ENCODE measurements at places on chromosomes 7 and 10.

GRCh38 chr7:34718867-34719266 is 60.8 kb downstream of the NPSR1 start:
- no peak for DNase-seq

- DNase-seq: no peak
Measured at GRCh38 chr7:70051726-70052125, 453.5 kb downstream of the AUTS2 start.

- DNase-seq: no peak
Measured at GRCh38 chr7:17422966-17423365, 124.5 kb downstream of the AHR start.

- DNase-seq: no peak
Measured at GRCh38 chr10:122730238-122730637, 30.6 kb upstream of the C10orf120 start.

DNA sequence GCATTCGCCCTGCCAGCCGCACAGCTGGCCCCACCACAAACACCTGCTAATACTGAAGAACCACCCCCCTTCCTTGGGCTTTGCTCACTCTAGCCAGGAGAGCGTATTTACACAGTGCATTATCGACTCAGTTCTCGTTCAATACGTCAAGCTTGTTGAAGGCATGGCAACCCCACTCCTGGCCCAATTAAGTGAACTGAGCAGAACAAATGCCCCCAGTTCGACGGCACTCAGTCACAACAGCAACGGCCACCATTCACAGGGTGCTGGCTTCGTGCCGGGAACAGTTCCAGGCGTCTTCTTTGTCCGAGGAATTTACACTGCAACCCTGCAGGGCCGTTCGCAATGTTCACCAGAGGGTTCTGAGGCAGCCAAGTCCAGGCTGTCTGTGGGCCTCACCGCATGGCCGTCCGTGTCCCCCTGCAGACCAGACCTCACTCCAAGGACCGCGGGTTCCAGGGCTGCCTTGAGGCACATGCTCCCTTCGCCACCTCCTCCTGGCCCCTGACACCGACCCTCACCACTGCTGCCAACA is 175.3 kb downstream of the DIP2C start:
- DNase-seq: no peak

GRCh38 chr7:54955696-54956420 is 63.0 kb upstream of the EGFR start:
- DNase-seq: no peak

GRCh38 chr7:100367676-100368613 is 5.3 kb upstream of the PILRA start:
- DNase-seq: no peak

DNA sequence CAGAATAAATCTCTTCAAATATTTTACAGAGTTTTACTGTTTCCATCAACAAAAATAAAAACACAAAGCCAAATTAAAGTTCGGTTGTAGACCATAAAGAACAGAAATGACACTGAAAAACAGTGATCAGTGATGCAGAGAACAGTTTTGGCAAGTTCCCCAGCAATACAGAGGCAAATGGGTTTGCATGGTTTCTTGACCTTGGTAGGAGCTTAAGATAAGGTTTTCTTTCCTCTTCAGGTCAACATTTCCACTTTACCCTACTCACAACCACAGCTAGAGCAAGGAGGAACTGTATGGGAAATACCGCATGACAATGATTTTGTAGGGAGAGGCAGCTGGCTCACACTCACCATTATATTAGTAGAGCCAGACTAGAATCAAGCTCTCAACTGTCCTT is 199.5 kb downstream of the SH2D4B start:
- DNase-seq: no peak

DNA sequence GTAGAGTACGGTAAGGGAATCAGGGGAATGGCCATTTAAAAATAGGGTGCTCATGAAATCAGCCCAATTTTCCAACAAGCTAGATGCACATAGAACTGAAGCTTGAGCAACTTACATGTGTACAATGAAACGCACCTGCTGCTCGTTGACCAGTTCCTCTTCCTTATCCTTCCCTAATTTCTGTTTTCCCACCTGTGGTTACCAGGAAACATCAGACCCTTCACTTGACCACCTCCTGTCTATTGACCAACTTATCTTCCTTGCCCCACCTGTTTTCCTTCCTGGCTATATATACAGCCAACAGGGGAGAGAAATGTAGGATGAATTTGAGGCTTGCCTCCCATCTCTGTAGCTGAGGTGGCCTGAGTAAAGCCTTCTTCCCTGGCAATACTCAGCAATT is 37.8 kb upstream of the RAPGEF5 start:
- DNase-seq: no peak

GRCh38 chr7:26370011-26370410 is 78.3 kb downstream of the SNX10 start:
- DNase-seq: peak; percentile 84

DNA sequence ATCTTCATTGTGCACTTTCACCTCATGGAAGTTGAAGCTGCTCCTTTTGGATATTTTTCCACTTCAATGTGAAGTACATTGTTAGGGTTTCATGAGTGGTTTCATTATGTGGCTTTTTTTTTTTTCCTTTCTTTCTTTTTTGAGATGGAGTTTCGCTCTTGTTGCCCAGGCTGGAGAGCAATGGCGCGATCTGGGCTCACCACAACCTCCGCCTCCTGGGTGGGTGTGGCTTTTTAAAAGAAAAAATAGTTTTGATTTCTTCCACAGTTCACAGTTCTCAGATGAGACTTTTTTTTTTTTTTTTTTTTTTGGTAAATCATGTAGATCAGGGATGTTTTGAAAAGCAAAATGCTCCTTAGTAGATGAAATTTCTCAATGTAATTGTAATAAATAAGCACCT is 652.3 kb upstream of the ANKRD30A start:
- DNase-seq: no peak

GRCh38 chr7:64183126-64183742 is 23.8 kb upstream of the ZNF735 start:
- DNase-seq: no peak

- no peak for DNase-seq
Measured at GRCh38 chr10:21272643-21273399, 252.7 kb downstream of the SKIDA1 start.

DNA sequence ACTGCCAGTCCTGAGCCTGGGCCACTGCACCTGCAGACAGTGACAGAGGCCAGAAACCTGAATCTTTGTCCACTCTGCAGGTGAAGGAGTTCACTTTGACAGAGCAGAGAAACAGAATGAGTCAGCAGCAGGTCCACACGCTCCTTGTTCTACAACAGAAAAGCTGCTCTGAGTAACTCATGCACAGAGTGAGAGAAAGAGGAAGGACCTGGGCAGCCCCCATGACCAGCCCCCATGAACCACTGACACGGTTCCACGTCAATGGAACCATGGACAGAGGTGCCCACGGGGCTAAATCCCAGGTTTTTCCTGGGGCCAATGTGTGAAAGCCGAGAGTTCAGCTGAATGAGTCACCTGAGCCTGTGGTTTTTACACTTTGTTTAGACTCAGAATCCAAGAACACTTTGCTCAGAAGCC is 40.8 kb upstream of the CTBP2 start:
- DNase-seq: no peak

DNA sequence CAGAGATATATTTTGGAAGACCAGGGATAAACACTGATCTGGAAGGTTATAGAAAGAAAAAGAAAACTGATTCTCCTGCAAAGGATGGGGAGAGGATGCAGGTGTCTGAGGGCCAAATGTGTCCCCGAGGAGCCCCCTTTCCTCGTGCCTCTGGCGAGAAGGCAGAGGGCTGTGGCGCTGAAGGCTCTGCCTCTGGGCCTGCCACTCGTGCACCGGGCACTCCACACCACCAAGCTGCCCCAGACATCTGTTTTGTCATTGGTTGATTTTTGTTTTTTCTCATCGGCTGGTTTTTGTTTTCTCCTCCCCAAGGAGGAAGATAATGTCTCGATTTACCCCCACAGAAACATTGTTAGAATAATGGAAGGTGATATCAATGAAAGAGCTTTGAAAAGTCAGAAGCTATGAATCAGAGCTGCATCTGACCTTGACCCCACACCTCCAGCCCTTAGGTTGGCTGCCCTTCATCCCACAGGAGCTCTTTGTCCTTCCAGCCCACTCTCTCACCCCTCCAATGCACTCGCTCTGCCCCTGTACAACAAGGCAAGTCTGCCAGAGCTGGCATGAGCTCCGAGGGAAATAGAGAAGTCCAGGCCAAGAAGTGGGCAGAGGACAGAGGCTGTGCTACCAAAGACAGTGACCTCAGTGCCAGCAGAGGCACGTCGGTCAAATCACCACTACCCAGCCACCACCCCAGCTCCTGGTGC is 124.8 kb downstream of the TCERG1L start:
- no peak for DNase-seq

DNA sequence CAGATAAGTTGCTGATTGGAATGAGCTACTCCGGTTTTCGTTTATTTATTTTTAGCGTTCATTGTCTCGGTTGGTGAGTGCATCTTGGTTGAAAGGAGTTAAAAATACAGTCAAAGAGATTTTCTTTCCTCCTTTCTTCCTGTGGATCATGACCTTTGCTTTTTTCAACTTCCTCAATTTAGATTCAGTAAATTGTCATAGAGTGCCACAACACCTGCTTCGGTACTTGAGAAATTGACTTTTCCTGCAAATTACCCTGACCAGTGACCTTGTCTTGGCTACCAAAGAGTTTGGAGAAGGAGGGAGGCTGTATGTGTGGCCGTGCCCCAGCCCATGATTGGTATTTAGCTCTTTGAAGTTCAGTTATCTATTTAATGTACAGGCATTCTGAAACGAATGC is 128.7 kb downstream of the FAM204A start:
- DNase-seq: no peak

GRCh38 chr10:129712000-129712399 is 245.0 kb downstream of the MGMT start:
- no peak for DNase-seq

DNA sequence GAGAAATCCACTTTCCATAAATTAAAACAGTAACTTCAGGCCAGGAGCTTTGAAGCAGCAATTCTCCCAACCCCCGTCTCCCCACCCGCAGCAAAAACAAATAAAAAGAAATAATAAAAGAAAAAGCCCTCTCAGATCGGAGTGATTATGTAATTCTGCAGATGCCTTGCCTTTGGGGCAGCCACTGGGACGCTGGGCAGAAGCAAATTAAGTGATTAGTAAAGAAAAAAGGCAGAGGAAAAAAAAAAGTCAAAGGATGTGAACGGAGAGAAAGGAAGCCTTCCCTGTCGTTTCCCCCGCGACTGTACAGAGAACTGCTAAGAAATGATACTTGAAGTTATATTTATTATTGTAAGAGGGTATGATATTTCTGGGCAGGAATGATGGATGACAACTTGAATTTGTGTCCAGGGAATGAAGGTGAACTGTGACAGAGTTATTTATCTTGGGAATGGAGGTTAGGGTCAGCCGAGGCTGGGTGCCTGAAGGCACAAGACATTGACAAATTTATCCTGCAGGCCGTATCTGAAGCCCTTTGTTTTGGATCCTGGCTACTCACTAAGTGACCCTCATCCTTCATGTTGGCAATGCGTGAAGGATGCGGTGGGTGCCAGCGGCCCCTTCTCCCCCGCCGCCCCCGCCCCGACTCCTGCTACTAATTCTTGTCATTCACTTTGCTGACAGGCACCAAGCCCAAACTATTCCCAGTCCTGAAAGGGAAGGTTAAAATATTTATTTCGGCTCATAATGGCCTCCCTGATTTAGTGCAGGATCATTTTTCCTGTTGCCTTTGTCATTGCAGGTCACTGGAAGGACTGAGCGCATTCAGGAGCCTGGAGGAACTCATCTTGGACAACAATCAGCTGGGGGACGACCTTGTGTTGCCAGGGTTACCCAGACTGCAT is 604.0 kb downstream of the LRMDA start:
- no peak for DNase-seq

- no peak for DNase-seq
Measured at GRCh38 chr10:127910464-127910770, 3.5 kb downstream of the PTPRE start.

DNA sequence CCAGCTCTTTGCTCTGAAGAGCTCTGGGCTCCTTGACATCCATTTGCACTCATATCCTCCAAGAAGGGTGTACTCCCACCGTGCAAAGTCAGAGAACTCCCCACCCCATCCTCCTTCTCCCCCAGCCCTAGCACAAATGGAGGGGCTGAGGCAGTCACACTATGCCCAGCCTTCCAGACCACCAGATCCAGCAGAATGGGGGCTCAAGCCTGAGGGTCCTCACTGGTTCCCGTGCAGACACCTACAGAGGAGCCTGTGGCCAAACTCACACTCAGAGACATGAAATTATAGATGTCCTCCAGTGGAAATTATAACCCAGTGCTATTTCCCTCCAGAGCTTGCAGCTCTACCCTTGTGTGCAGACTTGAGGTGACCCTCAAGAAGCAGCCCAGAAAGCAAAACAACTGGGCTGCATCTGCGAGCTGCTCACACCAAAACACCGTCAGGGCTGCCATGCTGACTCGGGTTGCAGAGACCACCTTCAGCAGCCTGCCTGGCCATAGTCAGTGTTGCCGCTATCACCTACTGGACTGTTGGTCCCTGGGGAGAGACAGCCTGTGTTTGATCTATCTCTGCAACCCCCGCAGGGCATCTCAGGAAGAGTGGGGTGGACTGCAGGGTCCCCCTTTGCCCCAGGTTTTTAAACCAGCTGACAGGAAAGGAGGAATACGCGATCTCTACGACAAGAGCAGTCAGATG is 7.4 kb downstream of the ZNF488 start:
- no peak for DNase-seq
